ENCODE measurements at places on chromosomes 13 and 19.

DNA sequence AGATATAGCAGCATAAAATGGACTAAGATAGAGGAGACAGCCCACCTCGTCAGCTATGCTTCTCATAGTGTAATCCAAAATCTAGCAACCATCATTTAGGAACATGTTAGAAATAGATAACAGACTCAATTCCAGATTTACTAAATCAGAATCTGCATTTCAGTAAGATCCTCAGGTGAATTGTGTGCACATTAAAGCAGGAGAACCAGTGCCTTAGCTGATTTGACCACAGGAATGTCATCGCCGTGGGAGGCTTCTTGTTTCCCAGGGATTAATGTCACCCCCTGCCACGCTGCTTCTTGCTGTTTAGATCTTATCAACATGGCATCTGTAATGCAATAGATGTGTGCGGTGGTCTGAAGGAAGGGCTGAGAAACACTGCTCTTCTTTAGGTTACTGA, 84.0 kb downstream of the GPC5 start:
- DNase-seq = no peak

DNA sequence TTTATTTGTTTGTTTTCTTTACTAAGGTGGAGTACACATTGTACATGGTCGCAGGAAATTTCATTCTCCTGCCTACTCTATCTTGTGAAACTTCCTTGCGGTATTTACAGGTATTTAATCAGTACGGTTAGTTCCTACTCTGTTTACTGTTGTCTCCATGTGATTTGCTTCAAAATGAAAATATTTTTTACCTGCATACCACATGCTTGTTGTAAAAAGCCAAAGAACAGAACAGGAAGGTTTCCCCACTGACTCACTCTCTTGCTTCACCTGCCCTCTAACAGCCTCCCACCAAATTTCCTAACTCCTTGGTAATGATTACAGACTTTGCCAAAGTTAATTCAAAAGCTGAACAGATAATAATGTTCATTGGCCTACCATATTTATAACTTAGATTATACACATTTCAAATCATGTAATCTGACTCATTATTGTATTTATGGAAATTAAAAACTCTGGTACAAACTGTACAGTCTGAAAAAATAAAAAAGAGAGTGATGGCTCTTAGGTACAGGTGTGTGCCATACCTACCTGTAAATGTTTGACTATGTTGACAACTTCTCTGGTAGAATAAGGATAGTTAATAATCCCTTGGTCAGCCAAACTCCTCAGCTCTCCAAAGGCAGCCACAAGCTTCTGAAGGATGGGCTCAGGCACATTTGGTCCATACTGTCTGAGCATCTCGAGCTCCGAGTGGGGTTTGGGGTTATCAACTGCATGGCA, 239.9 kb downstream of the VWA8 start:
- no peak for DNase-seq

DNA sequence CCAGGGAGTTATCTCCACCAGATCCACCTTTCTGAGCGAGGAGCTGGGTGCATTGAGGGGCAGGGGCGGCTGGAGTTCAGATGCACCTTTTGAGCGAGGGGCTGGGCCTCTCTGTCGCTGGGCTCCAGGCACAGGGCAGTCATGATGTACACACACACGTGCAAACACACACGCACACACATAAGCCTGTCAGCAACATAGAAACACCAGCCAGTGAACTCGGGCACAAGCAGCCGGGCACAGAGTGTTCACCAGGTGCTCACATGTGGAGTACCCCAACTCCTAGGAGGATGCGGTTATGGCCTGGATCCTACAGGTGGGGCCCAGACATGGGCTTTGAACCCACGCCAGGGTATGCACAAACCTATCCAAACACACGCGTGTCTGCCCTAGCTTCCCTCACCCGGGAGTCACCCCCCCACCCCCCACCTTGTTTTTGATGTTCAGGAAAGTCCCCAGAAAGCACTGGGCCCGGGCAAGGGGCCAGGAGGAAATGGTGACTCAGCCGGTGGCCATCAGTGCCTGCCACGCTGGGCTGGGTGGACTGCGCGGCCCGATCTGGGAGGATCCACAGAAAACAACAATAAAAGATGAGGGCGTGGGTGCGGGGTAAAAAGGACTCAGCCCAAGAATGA, 13.3 kb downstream of the ARRDC2 start:
- DNase-seq = peak; percentile 25

DNA sequence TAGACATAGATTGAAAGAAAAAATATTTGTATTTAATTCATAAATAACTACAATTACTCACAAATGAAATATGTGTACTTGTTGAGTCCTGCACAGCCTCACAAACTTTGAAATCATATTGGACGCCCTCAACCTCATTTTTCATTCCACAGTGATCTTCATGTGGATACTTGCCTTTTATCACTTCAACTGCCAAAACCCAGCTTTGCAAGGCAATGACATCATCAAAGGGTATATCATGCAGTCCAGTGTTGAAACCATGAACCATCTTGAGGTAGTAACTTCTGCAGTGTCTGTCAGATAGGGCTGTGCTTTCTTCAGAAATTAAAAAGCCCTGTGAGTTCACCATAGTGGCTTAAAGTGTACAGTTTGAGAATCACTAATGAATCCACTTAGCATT, 82.2 kb downstream of the HS6ST3 start:
- no peak for DNase-seq

DNA sequence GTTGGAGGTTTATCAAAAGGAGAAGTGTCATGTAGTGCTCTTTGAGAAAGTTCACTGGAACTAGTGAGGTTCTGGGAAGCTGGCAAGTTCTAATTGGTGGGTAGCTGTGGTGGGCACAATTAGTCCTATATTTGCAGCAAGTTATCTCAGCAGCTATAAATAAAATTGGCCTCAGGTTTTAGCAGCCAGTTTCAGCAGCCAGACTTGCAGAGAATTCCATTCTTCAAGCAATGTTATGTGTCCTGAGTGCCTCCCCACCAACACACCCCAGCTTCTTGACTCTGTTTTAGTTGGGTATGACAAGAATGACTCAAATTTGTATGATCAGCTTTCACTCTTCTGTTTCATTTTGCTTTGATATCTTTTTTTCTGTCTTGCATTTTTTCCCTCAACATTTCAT, 4.7 kb downstream of the IFT88 start:
- DNase-seq = no peak

- DNase-seq = no peak
These were observed 92.3 kb downstream of the RFC3 start for GRCh38 chr13:33910255-33910654.

DNA sequence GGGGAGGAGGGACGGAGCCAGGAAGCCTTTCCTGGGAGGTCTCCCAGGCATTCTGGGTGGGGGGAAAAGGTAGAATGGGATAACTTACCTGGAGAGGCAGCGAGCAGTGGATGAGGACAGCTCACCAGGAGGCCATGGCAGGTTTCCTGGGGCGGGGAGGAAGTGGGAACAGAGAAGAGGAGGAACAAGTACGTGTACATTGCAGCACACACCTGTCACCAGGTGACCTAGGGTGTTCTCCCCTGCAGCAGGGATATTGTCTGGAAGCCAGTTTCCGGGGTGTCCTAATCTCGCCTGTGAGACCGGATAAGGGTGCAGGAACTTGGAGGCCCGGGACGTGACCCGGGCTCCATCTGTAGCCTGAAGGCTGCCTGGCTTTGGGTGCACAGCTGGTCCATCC, at the start of gene FUT3:
Gene FUT3 (minus strand): TSS at position 148 of the 400 bp plus-strand sequence.
- no peak for DNase-seq

GRCh38 chr19:32066056-32066455, 279.4 kb upstream of the ZNF507 start:
- DNase-seq = no peak

DNA sequence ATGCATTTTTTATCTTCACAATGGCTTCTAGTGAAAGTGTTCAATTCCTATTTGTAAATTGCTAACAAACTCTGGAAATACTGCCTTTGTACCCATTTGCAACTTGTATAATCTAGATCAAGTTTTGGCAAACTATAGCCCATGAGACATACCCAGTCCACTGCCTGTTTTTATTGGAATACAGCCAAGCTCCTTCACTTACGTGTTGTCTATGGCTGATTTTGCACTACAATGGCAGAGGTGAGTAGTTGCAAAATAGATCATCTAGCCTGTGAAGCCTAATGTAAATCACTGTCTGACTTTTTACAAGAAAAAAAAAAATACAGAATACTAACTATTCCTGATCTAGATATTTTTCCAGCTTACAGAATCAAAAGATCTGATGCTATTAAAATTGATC, 37.1 kb downstream of the DZIP1 start:
- no peak for DNase-seq

- peak; percentile 83 for DNase-seq
These were observed 38.2 kb downstream of the MTMR6 start for GRCh38 chr13:25249001-25249543.

DNA sequence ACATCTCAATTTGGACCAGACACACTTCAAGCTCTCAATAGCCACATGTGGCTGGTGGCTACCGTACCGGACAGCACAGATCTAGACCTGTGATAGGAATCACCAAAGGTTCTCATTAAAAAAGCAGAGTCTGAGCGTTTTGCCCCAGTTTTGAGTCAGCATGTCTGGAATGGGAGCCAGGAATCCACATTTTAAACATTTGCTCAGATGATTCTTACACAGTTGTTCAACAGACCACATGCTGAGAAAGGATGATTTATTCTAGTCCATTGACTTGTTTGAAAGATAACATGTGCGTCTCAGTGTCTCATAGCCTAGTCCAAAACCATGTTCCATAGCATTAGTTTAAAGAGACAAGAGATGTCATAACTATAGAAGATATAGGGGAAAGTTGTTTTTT, 53.4 kb downstream of the FLT3 start:
- no peak for DNase-seq

- DNase-seq = no peak
These were observed 3.2 kb upstream of the GRTP1 start for GRCh38 chr13:113367020-113367560.

DNA sequence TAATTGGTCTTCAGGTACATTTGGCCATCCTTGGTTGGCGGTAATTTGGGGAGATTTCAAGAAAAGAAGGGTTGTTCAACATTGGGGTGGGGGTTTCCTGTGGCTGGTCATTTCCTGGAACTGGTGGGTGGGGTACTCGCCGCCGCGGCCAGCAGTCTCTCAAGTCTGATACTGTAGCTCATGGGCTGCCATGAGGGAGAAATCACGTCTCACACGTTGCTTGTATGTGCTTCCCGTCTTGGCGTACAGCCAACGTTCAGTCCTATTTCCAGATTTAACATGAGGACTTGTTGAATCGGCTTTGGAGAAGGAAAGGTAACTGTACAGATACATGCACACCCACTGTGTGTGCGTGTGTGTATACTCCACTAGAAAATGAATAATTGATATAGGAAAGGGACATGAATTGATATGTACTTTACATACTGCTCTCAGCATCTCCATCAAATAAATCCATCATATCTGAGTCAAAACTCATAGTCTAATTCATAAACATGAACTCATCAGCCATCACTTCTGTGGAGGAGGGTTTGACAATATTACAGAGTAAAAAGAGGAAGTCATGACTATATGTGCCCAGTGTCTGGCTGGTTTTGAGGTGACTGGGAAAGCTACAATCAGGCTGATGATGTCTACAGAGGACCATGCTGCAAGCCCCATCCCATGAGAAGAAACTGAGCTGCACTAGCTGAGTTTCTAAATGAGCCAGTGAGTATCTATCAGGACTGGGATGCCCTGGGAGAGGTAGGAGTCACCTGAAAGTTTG, 418.1 kb downstream of the TSHZ3 start:
- peak; percentile 34 for DNase-seq

DNA sequence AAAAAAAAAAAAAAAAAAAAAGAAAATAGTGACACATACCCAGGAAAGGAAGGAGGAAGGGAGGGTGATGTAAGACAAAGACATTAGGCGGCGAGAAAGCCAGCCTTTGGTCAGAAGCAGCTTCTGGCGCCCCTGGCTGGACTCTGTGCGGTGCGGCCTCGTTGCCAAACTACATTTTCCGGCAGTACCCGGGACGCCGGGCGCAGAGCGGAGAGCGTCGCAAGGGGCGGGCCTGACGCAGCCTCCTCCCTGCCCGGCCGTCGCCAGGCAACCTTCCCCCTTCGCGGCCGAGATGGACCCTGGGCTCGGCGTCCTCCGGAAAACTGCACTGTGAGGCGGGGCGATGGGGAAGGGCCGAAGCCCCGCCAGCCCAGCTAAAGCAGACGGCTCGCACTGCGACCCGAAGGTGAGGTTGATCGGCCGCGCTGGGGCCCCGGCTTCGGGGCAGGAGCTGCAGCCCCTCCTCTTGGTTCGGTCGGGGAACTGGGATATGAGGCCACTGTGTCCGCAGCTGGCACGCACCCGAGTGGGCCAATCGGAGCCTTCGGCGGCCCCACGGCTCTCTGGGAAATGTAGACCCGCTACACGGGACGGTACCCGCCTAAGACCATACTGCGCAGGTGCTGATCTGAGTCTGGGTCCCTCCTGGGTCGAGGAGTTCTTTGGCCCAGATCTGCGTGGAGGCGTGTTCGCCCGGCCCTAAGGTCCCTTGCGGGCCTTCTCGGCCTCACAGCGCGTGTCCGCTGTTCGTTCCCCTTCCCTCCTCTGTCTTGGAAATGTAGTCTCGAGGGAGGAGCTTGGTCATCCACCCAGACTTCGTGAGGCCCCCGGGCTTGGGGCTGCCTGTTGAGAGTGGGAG, 2.3 kb upstream of the MZF1 start:
- DNase-seq = no peak

GRCh38 chr13:104975272-104975671, 1560.2 kb downstream of the EFNB2 start:
- peak; percentile 56 for DNase-seq

DNA sequence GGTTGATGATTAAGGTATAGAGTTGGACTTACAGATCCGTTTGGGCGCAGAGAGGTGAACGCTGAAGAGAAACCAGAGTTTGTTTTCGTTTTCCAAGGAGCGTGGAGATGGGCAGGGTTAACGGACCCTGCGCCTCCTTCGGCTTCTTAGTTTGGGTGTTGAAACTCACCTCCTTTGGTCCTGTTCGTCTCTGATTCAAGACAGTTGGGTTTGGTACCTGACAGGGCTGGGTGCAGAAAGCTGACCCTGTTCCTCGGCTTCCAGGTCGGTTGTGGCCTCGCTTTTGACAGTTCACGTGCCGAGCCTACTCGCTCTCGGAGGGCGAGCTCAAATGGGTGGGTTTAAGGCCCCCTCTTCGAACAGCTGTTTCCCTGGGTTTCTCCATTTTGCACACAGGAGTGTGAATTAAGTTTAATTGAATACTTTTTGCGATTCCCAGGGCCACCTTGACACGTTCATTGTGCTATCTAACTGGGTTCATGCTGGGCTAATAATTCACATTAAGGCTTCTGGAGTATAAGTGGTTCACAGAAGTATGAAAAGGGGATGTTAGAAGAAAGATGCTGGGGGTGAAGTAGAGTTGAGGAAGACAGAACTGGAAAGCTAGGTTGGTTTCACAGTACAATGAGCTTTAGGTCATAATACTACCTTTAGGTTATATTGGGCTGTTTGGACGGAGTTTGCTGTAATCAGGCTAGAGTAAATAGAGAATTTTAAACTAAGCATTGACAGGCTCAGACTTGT, 638 bp downstream of the USPL1 start:
- DNase-seq = peak; percentile 19

- DNase-seq = no peak
These were observed 19.3 kb downstream of the DPP9 start for GRCh38 chr19:4704317-4704673.

- DNase-seq = peak; percentile 64
These were observed 53.9 kb downstream of the OR10H4 start for GRCh38 chr19:16002406-16003384.

GRCh38 chr13:103067751-103068555, 1.7 kb upstream of the SLC10A2 start:
- no peak for DNase-seq

GRCh38 chr13:28356561-28357021, 138.3 kb downstream of the FLT1 start:
- DNase-seq = peak; percentile 85

- DNase-seq = no peak
These were observed 19.1 kb upstream of the SPATA13 start for GRCh38 chr13:24141333-24141910.
